ENCODE measurements at places on chromosomes 5 and 9.

- DNase-seq = no peak
These were observed 7.8 kb upstream of the LCN9 start for GRCh38 chr9:135655317-135655716.

GRCh38 chr5:126335886-126336285, 87.3 kb upstream of the GRAMD2B start:
- DNase-seq = no peak

DNA sequence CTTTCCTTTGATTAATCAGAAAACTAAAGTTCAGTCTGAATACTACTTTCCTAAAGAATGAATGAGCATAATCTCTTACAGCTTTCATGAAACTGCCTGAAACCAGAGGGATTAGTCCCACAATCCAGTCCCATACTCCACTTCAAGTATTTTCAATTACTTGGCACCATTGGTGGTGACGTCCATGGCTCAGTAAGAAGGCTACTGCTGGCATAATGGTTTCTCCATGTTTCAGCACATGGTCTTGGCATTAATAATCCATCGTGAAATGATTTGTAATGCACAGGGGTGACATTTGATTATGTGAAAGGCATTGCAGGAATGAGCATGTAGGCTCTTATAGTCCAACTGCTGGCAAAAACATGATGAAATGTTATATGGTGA, 23.4 kb downstream of the LIX1 start:
- DNase-seq = no peak

DNA sequence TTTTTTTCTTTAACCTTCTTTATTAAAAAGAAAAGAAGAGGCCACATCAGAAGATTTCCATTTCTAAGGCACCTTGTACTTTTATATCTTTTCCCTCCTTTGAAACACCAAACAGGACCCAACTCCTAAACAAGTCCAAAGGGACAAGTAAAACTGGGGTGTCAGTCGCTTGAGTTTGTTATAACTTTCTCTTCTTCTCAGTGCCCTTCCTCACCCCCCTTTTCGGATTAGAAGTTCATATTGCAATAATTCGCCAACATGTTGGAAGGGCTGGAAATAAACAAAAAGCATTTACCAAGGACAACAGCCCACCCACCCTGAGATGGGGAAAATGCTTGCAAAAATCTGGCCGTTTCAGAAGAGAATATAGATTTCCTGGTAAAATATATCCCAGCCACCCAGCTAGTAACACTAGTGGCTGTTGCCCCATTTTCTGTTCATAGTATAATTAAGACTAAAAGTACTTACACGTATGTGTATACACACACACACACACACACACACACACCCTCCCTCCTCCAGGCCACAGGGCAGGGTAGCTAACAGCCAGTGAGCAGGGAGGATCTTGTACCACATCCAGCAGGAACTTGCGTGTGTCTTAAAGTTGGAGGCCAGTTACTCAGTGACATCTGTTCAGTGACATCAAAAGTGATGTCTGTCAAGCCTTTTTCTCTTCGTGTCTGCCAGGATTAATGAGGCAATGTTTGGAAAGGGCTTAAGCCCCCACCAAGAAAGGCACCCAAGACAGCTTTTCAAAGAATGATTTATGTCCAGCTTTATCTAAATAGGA, 149.1 kb upstream of the KLF4 start:
- DNase-seq = no peak

DNA sequence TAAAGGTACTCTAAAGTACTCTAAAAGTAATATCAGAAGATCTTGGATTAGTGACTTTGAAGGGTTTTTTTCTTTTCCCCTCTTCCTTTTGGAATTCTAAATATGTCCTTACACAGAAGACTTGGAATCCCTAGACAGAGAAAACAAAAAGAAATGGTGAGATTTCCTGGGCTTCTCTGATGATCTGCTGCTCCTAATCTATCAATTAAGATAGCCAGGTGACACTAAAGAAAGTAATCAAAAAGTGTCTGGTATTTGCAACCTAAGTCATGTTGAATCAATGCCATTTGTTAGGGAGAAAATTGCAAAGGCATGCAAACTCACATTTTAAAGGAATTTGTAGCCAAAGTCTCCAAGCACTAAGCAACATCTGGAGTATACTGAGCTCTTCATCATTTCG, 29.5 kb upstream of the MYO10 start:
- no peak for DNase-seq

GRCh38 chr5:133116601-133117000, 64.8 kb downstream of the HSPA4 start:
- DNase-seq = no peak

GRCh38 chr5:151449839-151450238, 2.4 kb downstream of the SLC36A1 start:
- DNase-seq = no peak

GRCh38 chr5:153797484-153797883, 241.2 kb downstream of the FAM114A2 start:
- no peak for DNase-seq

DNA sequence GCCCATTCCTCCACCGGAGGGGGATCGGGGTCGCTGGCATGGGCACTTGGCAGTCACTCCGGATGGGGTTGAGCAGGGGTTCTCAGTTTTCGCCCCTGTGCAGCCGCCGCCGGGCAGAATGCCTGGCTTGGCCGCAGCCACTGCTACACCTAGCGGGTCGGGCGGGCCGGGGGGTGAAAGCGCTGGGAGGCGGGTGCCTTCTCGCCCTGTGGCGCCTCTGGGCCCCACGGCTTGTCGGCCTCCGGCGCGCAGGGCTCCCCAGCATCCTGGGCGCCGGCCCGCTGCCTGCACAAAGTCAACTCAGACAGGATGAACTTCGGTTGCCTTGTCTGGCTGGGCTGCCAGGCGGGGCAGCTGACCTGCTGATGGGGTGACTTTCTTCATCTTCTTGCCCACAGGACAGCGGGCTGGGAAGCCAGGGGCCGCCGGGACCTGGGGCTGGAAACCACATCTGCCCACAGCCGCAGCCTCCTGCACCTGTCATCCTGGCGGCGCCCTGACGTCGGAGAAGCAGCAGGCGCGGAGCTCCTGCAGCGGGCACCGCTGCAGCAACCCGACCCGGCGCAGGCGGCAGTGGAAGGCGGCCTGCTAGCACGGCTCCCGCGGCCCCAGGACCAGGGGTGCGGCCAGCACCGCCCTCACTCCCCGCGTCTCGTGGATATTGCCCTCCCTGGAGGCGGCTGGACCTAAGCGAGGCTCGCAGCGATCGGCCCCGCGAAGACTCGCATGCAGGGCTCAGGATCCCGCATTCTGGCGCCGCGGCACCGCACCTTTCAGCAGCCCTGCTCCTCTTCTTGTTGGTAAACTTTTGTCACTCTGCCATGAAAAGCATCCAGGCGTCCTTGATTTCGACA, 1.3 kb upstream of the ANKRD18A start:
- peak; percentile 50 for DNase-seq

DNA sequence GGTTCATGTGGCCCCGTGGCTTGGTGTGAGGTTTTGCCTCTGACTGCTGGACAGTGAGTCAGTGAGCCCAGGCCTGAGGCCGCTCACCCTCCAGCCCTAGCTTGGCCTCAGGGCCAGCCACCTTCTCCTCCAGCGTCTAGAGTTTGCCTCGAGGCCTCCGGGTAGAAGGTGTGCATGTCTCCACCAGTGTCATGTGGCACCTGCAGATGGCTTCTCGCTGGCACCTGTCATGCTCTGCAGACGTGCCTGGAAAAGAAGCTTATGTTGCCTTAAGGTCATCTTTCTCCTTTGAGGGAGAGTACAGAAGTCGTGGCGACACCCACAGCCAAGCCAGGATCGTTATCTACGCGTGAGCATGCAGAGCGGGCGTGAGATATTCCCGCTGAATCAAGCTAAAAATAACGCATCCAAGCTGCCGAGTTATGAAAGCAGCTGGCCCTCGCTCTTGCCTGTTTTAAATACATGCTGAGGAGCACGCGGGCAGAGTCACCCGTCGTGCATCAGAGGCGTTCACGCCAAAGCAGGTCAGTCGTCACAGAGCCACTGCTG, 79.7 kb upstream of the FCN2 start:
- DNase-seq = no peak

DNA sequence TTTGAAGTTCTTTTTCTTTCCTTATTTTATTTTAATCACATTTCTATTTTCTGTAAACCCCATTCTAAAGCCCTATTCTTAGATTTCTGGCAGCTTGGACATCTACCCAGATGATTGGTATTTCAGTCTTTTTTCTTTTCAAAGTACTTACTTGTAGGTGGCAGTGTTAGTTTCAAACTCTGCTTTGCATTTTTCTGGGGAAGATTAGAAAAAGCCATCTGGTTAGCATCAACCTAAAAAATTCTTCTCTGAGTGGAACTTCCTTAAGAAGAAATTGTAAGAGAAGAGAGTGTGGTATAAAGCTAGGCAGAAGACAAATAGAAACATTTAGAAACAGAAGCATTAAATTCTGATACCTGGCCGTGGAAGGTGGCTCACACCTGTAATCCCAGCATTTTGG, 17.2 kb upstream of the TENT2 start:
- DNase-seq = no peak

DNA sequence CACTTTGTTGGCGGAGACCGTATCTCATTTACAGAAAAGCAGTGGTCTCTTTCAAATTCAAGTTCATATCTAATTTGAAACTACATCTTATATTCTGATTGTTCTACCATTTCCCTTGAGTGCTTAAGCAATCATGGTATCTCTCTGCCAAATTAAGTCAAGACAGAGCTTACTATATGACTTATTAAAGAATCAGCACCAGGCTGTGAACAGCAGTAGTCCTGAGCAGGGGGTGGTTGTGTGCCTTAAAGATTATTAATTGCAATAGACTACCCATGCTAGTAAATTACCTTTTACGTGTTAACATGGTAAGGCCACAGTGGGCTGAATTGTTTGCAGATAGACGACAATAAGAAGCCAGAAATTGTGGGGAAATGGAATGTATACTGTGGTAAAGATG, 21.5 kb downstream of the SNCAIP start:
- no peak for DNase-seq

DNA sequence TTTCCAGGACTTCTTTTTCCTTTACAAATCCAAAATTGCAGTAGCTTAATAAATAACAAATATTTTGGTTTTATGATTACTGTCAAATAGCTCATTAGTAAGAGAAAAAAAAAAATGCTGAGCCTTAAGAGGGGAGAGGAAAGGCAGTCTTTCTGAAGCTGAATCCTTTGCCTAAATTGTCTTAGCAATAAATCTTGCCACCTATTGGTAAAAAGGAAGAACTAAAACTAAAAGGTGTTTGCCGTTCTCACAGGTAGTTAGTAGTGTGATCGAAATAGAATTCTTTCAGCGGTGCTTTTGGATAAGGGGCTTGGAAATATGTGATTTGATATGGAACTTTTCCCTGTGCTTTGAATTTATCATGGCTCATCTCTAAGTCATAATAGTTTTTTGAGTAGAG, 31.2 kb downstream of the PIK3R1 start:
- DNase-seq = no peak

- DNase-seq = no peak
These were observed 267.5 kb downstream of the SLF1 start for GRCh38 chr5:94885931-94886330.

- peak; percentile 71 for DNase-seq
These were observed 26.9 kb upstream of the ADAM19 start for GRCh38 chr5:157602505-157602904.

DNA sequence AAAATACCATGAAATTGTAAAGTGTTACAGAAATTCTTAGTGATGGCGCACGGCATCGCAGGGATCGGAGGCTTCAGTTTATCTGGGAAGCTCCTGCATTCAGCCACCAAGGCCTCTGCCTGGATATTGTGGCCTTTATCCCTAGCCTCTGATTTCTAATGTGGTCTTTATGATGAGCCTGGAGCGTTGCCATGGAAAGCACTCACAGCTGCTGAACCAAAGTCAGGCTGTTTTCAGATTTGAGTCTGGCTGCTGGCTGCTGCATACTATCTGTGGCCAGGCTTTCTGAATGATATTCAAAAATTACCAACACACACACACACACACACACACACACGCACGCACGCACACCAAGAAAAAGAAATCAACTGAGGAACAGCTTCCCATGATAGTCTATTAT, 101.1 kb upstream of the ZNF366 start:
- DNase-seq = no peak

- no peak for DNase-seq
These were observed 134.6 kb downstream of the OLFM1 start for GRCh38 chr9:135221951-135222631.

Measured in activated T-cell treated with anti-CD3 and anti-CD28 coated beads, Interleukin-2, amount 50 U/mL, for 48 hours (primary cell).